ENCODE measurements at places on chromosomes 3 and 15.

DNA sequence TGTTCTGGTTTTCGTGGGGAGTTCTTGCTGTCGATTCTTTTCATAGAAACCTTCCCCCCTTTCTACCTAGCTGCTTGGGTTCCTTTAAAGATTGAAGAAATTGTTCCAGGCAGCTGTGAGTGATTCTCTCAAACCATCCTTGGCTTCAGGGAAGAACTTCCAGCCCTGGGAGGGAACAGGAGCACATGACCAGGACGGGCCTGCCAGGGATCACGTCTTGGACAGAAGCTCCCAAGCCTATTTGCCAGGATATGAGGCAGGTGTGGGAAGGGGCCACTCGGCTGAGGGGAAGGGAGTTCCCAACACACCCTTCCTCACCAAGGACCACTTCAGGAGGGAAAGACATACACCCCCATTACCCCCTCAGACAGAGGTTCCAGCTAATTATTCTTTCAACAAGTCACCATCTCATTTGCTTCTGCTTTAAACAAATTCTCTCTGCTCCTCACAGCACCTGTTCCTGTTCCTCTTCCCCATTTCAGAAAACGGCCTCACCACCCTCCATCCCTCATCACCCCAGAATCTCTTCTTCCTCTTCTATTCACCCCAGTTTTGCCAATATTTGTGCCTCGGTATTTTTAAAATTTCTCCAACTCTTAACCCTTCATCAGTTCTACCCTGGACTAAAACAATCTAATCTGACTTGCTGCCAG lies 62.5 kb downstream of the WHAMM start:
- DNase-seq = no peak

GRCh38 chr3:64437131-64437530 lies 211.9 kb upstream of the PRICKLE2 start:
- no peak for DNase-seq

DNA sequence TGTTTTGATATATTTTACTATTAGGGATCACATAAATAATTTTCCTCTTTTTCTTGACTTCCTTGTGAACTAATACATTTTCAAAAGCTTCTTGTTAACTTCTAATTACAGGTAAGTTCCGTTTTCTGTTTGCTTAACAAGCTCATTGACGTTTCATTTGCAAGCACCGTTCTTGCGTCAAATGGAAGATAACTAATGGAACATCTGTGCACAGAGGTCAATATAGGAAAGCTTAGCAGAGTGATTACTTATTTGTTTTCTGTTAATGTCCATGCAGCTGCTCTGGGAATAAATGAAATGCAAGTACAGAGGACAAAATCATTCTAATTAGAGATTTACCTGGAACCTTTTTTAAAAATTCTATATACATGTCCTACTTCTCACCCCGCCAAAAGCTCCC lies 115.5 kb upstream of the C2CD4B start:
- no peak for DNase-seq

DNA sequence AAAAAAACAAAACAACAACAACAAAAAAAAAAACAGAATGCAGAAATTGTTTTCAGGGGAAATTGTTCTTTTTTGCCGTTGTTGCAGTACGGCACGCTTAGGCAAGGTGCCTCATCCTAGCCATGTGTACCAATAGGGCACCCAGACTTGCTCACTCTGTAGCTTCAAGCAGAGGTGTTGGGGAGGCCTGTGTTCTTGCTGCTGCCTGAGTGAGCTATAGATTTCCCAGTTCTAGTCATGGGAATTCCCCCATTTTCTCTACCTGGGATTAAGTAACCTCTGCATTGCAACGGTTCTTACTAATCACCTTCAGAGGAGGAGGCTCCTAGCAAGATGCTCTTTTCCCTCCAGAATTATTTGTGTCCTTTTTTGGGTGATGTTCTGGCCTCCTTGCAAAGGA lies 12.9 kb upstream of the PARL start:
- no peak for DNase-seq

GRCh38 chr3:197362081-197362480 lies 63.7 kb upstream of the DLG1 start:
- no peak for DNase-seq

GRCh38 chr3:135145581-135145980 lies 350.5 kb downstream of the EPHB1 start:
- peak; percentile 14 for DNase-seq

DNA sequence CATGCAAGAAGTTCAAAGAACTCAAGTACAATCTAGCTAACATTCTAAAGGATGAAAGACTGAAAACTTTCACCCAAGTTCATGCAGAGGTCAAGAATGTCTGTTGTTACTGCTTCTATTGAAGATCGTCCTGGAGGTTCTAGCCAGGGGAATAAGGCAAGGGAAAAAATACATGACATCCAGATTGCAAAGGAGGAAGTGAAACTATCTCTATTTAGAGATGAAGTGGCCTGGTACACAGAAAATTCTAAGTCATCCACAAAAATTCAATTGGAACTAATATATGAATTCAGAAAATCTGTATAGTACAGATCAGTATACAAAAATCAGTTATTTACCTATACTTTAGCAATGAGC lies 693.0 kb downstream of the NR2F2 start:
- peak; percentile 2 for DNase-seq

- no peak for DNase-seq
These were observed 49.3 kb upstream of the TRPM1 start for GRCh38 chr15:31150732-31151231.

GRCh38 chr15:32824777-32825176 lies 107.0 kb downstream of the GREM1 start:
- DNase-seq = peak; percentile 98

GRCh38 chr3:25820366-25820765 lies 30.5 kb downstream of the OXSM start:
- DNase-seq = peak; percentile 93

DNA sequence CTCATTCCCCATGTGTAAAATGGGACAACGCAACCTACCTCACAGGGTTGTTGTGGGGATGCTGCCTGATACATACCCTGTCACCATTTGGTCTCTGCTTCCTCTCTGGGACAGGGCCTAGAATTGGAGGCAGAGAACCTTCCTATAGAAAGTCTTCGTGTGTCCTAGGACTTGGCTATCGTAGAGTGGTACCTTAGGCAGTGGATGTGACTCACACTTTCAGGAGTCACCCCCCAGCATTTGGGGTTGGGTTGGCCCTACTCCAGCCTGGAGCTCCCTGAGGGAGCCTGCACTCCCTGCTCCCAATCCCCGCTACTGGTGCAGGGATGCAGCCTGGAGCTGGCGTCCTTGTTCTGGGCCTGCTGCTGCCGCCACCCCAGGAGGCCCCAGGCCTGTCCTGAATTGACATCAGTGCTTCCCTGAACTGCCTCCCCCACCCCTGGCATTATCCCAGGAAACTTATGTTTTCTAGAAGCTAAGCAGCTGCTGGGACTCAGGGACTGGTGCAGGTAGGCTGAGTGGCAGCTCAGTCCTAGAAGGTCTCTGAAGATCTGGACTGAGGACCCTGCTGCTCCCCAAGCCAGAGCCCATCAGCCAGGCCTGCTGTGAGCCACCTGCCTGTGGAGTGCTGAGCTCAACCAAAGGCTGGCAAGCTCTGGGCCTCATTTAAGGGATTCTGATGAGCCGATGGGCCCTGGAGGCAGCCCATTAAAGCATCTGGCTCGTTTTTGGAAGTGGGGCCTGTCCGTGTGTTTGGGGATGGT lies 9.9 kb downstream of the C15orf39 start:
- peak; percentile 16 for DNase-seq

DNA sequence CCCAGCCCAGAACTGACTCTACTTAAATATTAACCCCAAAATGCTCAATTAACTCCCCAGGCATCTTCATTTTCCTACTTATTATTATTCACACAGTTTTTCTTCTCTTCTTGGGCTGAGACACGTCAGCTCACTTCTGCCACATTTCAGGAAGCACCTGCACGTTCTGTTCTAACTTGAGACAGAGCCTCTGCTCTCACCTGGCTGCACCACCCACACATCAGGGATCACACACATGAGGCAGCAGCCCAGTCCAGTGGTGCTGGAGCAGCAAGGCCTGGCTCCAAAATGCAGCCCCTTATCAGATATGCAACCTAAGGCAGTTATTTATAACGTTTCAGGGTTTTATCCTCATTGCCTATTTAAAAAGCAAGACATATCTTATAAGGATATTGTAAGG lies 127.5 kb downstream of the OSBPL10 start:
- DNase-seq = no peak

GRCh38 chr3:17894434-17895060 lies 152.1 kb upstream of the TBC1D5 start:
- peak; percentile 67 for DNase-seq

DNA sequence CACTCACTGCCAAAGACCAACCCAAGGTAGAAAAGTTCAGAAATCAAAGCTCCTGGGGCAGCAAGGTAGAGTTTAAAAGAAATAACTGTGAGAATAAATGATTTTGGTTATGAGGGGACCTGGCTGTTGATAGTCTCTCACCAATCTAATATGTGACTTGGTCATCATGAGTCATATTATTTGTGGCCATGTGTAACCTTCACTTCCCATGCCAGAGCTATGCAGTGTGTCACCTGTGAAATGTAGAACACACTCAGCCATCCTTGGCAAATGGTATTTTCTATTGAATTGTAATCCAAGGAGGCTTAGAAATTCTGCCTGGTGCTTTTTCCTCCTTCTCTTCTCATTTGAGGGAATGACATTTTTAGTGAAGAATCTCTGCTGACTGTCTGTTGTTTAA lies 184.2 kb upstream of the STAC start:
- no peak for DNase-seq

- peak; percentile 25 for DNase-seq
These were observed 48.8 kb upstream of the MAP4 start for GRCh38 chr3:48065035-48065434.

DNA sequence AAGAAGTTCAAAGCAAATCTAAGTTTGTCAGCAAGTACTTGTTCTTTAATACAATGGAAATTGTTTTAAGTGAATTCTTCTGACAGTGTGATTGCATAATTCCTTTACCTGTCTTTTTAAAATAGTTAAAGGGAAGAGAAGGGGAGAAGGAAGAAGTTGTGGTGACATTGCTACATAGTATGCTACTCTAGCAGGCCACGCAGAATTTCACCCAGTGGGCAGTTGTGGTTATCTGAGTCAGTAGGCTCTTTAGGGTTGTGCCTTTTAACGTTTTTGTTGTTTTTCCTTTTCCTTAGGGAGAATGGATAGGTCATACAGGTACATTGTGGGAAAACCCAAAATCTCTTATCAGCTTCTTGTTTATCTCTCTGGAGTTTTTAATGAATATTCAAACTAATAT lies 40.4 kb downstream of the KIF15 start:
- no peak for DNase-seq

DNA sequence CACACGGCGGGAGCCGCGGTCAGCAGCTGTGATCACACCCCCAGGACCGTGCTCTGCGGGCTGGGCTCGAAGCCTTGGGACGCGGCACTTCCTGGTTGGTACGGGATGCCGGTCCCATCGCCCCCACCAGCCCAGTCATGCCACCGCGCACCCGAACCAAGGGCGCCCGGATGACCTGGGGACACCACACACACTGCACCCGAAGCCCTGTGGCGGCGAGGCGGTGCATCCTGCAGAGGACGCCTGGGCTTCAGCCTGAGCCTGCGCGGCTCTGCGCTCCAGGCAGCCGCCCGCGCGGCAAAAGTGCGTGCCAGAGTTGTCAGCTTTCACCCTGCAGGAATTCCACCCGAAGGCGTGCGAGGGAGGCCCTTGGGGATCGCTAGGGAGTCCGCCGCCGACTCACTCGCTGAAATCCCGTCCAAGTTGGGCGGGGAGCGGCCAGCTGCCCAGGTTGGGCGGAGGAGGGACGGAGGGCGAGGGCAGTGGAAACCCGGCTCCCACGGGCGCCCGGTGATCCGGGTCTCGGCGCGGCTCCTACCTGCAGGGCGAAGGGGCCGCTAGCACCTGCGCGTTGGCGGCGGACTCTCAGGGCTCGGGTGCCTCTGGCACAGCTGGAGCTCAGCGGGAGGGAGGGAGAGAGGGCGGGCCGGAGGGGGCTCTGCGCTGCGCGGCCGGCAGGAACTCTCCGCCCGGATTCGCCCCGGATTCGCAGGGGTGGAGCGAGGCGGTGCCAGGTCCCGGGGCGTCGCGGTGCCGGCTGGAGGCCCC lies at the start of gene PLD1:
TSS of gene PLD1 (minus strand) at position 623 of the 768 bp plus-strand sequence. CDS start 72,432 bp downstream, outside the sequence.
- peak; percentile 96 for DNase-seq

GRCh38 chr3:60536420-60536819 lies 714.8 kb downstream of the FHIT start:
- no peak for DNase-seq

DNA sequence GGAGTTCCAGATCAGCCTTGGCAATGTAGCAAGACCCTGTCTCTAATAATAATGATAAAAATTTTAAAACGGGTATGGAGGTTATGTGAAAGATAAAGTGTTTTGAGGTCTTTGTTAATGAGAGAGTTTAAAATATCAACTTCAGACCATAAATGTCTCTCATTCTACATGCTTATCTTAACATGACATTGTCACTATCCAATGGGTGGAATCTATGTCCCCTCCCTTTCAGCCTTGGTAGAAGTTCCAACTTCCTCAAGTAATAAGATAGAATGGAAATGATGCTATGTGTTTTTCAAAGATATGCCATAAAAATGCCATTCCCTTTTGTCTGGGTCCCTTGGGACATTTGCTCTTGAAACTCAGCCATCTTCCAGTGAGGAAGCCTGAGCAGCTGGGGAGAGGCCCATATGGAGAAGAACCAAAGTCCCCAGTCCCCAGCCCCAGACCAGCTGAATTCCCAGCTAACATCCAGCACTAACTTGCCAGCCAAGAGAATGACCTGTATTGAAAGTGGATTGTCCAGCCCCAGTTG lies 17.0 kb downstream of the RPSA start:
- DNase-seq = no peak

Measured in fibroblast of upper back skin (primary cell).